HS-27A (cell line): ENCODE measurements at places on chromosomes 13 and 19.

GRCh38 chr13:46903748-46904147, 6.9 kb upstream of the HTR2A start:
- DNase-seq = no peak

- DNase-seq = no peak
Observed at GRCh38 chr13:20381401-20381800, 144.3 kb downstream of the CRYL1 start.

GRCh38 chr13:111518161-111518792, 197.8 kb downstream of the TEX29 start:
- no peak for DNase-seq

GRCh38 chr13:96033220-96034015, 19.8 kb downstream of the UGGT2 start:
- DNase-seq = no peak

DNA sequence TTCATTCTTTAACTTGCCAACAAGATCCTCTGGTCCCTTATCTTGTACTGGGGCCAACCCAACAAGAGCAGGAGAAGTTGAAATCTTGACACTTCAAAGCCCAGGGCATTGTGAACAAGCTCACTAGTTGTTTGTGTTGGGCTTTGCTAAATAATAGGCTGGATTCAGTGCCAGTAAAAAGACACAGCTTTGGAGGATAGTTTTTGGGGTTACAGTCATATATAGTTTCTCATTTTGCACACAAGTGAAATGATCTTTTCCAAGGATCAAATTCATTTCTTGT, 30.3 kb upstream of the LRCH1 start:
- no peak for DNase-seq

- DNase-seq = no peak
Observed at GRCh38 chr19:13053238-13053637, 49.4 kb downstream of the LYL1 start.

DNA sequence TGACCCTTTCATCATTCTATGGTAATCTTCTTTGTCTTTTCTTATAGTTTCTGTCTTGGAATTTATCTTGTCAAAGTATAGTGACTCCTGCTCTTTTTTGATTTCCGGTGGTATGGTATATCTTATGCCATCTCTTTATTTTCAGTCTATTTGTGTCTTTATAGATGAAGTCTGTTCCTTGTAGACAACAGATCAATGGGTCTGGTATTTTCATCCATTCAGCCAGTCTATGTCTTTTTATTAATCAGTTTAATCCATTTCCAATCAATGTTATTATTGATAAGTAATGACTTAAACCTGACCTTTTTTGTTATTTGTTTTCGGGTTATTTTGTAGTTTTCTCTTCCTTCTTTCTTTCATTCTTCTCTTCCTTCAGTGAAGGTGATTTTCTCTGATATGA, 495.9 kb upstream of the PCDH9 start:
- DNase-seq = no peak

DNA sequence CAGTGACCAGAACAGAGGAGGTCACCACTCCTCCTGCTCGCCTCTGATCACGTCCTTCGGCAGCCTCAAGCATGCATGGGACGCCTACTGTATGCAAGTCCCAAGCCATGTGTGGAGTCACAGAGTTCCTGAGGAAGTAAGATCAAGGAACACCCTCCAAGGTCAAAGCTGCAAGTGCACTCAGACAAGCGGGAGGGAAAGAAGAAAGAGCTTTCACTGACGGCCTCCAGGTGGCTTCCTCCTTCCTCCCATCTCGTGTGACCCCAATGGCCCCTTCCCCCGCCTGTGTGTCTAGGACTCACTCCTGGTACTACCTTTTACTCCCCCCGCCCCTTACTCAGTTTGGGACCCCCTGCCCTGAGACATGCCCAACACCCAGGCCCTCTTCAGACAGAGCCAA, 6.1 kb downstream of the HAUS8 start:
- DNase-seq = no peak

GRCh38 chr13:100443278-100443997, 145.2 kb downstream of the GGACT start:
- DNase-seq = no peak

GRCh38 chr13:48412881-48413351, at the start of gene LPAR6:
Gene LPAR6, minus strand, starts transcription at chr13:48413113. Its CDS starts 690 bp downstream, at chr13:48412423.
- DNase-seq = no peak

GRCh38 chr13:112968380-112968909, 569 bp upstream of the MCF2L start:
- no peak for DNase-seq

DNA sequence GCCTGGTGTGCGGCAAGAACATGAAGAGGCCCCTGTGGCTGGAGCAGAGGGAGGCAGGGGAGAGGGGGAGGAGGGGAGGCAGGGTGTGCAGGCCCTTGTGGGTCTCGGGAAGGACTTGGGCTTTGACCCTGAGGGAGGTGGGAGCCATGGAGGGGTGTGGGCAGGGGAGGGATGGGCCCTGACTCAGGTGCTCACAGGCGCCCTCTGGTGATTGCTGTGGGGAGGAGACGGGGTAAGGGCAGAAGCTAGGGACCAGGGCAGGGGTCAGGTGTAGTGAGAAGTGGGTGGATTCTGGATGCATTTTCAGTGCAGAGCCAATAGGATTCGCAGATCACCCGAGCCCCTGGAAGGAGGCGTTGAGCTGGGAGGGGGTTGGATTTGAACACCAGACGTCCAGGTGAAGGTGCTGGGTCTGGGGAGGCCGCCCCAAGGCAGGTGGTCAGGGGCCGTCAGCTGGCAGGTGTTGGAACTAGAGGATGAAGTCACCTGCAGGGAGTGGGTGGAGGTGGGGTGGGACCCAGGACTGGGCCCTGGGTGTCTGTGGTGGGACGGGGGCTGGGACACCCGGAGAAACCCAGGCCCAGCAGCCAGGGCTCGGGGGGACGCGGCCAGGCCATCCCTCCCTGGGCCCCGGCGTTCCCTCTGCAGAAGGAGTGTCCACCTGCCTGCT, 185.4 kb downstream of the KDM4B start:
- DNase-seq = no peak

- DNase-seq = no peak
Observed at GRCh38 chr19:33392341-33393285, 19.1 kb downstream of the CEBPG start.

- DNase-seq = no peak
Observed at GRCh38 chr13:67155898-67156722, 74.0 kb downstream of the PCDH9 start.

DNA sequence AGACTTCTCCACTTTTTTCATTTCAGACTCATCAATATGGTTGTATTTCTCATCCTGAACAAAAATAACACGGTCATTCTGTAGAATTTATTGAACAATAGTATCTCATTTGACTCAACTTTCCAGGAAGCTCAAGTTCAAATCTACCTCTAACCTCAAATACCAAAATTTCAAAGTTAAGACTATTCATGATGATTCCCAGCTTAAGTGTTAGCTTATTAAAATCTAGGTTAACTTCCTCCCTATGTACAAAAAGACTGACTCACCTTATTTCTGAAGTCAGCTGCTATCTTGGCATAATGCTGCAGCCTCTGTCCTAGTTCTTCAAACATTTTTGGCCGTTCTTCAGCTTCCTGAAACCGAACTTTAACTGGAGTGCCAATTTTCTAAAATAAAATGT, 23.2 kb downstream of the HSPH1 start:
- DNase-seq = no peak
